Activated CD8-positive, alpha-beta memory T cell treated with anti-CD3 and anti-CD28 coated beads for 48 hours (primary cell): ENCODE measurements at places on chromosomes 11 and 22.

DNA sequence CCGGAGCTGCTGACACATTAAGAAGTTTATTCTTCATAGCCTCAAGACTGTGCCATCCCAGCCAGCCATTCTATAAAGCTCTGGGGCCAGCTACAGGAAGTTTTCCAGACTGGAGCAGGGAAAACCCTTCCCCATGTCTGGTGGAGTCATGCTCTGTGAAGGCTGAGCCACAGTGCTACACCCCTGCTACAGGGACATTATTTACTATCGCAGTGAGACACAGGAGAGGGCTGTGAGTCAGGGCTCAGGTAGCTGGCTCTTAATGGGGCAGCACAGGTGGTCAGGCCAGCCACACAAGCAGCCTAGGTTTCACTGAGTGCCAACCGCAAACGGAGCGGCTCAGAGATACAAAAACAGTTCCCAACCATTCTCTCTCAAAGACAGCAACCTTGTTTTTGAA is 12.1 kb downstream of the HPS4 start:
- DNase-seq, result no peak

DNA sequence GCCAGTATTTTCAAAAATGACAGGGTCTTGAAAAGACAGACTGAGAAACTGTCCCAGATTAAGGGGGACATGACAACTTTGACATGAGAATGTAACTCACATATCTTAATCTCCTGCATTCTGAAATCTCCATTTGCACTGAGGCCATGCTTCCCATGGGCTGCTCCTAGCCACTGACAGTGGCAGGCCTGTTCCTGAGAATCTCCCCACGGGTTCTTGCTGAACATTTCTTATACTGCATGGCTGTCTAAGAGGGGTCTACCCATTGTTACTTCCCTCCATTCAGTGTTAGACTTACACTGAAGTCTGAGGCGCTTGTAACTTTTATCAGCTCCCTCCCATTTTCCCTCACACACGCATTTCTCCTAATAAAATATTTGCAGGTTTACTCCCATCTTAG is 1.5 kb downstream of the CEP295 start:
- no peak for DNase-seq

DNA sequence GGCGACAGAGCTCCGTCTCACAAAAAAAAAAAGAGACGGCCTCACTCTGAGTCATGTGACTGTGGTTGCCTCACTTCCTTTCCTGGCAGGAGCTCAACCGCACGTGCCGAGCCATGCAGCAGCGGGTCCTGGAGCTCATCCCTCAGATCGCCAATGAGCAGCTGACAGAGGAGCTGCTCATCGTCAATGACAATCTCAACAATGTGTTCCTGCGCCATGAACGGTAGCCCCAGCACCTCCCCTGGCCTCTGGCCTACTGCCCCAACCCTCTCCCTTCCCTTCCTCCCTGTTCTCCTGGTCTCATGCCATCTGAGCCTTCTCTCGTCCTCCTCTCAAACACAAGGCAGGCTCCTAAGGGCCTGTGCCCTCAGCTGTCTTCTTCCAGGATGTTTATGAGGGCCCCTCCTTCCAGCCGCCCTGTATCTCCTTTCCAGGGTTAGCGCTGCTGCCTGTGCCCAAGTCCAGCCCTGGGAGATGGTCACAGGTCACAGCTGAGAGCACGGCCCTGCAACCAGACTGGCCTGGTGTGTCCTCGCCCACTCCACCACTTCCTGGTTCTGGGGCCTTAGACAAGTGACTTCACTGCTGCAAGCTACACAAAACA is 30.7 kb downstream of the TOM1 start:
- DNase-seq, result no peak

GRCh38 chr22:34036931-34037330 is 116.7 kb upstream of the LARGE1 start:
- DNase-seq, result no peak

DNA sequence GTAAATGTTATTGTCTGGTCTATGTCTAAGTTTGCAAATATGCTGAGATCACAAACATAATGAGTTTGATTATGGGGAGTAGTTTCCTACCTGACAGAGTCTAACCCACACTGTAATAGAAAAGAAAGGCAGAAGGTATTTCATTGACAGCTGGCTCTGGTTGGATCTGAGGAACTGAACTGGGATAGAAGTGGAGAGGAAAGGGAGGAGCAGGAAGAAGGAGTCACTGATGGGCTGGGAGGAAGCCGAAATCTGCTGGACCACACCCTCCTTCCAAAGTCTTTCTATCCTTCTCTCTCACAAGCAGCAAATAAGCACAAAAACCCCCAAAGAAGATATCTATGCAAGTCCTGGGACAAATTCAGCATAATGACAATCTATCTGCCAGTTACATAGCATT is 11.7 kb downstream of the BLID start:
- DNase-seq, result no peak

GRCh38 chr11:36139767-36140166 is 149.5 kb downstream of the COMMD9 start:
- DNase-seq, result no peak

GRCh38 chr11:11436715-11437313 is 83.8 kb upstream of the CSNK2A3 start:
- no peak for DNase-seq

GRCh38 chr11:12692229-12693075 is 18.2 kb downstream of the TEAD1 start:
- DNase-seq, result no peak

DNA sequence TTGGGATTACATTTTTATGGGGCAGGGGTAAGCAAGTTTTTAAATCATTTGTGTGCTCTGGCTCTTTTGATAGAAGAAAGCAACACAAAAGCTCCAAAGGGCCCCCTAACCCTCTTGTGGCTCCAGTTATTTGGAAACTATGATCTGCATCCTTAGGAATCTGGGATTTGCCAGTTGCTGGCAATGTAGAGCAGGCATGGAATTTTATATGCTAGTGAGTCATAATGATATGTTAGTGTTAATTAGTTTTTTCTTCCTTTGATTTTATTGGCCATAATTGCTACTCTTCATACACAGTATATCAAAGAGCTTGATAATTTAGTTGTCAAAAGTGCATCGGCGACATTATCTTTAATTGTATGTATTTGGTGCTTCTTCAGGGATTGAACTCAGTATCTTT is 10.1 kb downstream of the RAG1 start:
- DNase-seq, result no peak

GRCh38 chr11:61303725-61304124 is 8.6 kb upstream of the VWCE start:
- no peak for DNase-seq

DNA sequence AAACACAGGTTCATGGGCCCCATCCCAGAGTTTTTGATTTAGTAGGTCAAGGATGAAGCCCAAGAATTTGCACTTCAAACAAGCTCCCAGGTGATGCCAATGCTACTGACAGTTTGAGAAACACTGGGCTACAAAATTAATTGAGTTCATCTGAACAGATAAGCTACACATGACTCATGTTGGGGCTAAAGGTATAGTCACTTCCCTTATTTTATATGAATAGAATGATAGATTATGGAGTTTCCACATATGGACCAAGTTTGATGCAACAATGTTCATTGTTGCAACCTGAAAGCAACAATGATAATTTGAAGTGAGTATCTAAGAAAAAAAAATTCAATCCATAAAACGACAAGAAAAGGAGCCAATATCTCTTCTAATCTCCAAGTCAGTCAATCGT is 54.9 kb downstream of the SOX6 start:
- no peak for DNase-seq
